ENCODE measurements at places on chromosomes 6 and 20.

DNA sequence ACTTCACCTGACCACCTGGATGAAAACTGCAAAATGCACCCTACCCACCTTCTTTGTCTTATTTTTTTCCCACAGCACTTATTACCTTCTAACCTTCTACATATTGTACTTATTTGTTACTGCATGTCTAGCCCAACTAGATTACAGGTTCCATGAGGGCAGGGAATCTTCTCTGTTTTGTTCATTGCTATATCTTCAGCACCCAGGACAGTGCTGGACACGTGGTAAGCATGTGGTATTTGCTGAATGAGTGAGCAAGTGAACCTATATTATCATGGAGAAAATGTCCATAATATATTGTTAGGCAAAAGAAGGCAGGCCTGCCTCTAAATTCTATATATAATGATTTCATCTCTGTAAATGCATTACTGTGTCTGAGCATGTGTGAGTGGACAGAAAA, 107.0 kb downstream of the TRERF1 start:
- DNase-seq: no peak

DNA sequence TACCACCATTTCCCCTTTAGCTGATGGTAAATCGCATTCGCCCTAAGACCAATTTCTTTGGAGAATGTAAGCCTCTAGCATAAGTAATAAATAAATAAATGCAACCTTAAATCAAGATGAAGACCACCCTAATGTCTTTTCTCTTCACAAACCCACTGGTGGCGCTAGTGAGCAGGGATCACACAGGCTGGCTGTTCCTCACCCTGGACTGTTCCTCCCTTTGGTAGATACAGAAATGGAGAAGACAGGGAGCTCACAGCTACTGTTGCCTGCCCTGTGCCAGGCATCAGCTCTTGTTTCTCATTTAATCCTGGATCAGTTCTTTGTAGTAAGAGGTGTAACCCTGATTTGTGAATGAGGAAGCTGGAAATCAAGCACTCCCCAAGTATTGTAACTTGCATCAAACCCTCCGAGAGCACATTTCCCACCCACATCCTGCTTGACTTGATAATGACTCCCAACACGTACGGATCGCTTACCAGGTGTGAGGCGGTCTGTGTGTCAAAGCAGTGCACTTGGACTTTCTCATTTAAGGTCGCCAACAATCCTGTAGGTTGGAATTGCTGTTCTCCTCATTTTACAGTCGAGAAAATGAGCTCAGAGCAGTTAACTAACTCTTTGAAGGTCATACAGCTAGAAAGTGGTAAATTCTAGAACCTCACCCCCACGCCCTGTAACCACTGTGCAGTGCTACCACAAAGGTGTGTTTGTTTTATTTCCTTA, 236.1 kb downstream of the TSHZ2 start:
- DNase-seq: no peak

DNA sequence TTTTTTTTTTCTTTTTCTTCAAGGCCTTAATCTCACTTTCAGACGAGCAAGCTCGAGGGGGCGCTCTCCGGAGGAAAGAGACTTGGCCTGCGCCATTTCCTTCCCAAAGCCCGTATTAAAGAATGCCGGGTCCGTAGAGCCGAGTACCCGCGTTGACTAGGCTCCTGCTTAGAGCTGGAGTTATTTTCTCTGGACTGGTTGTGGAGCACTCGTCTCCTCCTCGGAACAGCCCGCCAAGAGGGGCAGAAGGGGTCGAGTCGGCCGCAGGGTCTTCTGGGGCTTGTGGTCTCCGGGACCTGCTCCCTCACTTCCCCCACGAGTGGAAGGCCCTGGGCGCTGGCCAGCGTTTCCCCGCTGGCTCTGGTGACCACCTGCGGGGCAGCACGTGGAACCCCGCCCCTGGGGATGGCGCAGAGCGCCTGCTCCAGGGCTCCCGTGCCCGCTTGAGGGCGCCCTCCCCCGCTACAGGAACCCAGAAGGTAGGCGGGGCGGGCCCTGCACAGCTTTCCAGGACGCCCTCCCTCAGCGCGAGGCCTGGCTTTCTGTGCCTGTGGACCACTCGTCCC, 2.7 kb upstream of the MEI4 start:
- DNase-seq: peak; percentile 4

- no peak for DNase-seq
Measured at GRCh38 chr6:37254881-37255280, 2.7 kb upstream of the TBC1D22B start.

- DNase-seq: no peak
Measured at GRCh38 chr20:9179867-9180266, 111.0 kb downstream of the PLCB4 start.

- DNase-seq: no peak
Measured at GRCh38 chr6:117553142-117553541, 49.2 kb downstream of the GOPC start.

GRCh38 chr6:43977404-43978111, 149.7 kb downstream of the MRPL14 start:
- no peak for DNase-seq

DNA sequence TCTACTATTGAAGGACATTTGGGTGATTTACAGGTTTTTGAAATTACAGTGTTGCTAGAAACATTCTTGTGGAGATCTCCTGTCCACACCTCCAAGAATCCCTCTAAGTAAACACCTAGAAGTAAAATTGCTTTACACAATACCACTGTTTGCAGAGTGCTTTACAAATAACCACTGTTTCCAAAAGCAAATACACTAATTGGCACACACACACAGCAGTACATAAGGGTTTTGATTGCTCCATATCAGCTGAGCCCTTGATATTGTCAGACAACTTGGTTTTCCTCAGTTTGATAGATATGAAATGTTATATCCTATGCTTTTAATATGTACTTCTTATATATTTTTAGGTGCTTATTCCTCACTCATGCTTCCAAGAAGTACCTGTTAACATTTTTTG, 6.3 kb downstream of the HMGN4 start:
- DNase-seq: no peak

DNA sequence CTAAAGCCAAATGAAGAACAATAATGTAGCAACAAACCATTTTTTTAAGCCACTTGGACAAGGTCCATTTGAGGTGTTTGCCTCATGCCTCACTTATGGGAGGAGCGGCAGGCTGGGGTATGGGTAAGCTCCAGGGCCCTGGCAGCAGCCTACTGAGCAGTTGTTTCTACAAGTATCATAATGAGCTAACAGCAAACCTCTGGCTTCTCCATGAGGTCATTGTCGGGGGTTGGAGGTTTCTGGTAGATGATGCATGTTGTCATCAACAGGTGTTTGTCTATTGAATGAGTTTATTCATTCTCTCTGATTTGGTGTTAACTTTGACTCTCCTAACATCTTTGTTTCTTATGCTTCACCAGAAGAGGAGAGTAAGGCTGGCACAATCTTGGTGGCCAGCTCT, 150.7 kb downstream of the TBC1D7 start:
- DNase-seq: no peak

GRCh38 chr6:132527791-132528190, 10.3 kb upstream of the TAAR9 start:
- DNase-seq: no peak

GRCh38 chr6:144377586-144378210, 92.6 kb downstream of the UTRN start:
- no peak for DNase-seq

Measured in anterior cingulate cortex (tissue), 58 donors.